Stimulated activated CD8-positive, alpha-beta memory T cell treated with anti-CD3 and anti-CD28 coated beads, Interleukin-15, amount 100 ng/mL, for 4 hours (primary cell): ENCODE measurements at places on chromosomes 3 and 15.

GRCh38 chr15:72944565-72944964 lies 107.7 kb upstream of the NEO1 start:
- no peak for DNase-seq

- no peak for DNase-seq
Observed at GRCh38 chr3:64905906-64906410, 218.2 kb upstream of the ADAMTS9 start.

GRCh38 chr3:49867871-49868321 lies 1.8 kb downstream of the CAMKV start:
- DNase-seq = no peak

DNA sequence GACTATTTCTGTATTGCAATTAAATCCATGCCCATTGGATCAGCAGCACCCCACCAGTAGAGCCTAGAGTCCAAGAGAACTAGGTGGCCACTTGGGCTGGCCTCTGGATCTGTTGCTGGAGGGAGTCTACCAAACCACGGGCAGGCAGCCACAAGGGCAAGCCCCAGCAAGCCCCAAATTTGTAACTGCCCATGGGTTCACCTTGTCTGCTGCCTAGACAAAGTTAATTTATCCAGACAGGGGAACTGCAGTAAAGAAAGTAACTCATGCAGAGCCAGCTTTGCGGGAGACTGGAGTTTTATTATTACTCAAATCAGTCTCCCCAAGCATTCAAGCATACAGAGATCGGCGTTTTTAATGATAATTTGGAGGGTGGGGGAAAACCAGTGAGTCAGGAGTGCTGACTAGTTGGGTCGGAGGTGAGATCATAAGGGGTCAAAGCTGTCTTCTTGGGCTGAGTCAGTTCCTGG lies 74.0 kb upstream of the TERB2 start:
- no peak for DNase-seq

- DNase-seq = no peak
Observed at GRCh38 chr15:57321973-57322601, 54.2 kb upstream of the CGNL1 start.

DNA sequence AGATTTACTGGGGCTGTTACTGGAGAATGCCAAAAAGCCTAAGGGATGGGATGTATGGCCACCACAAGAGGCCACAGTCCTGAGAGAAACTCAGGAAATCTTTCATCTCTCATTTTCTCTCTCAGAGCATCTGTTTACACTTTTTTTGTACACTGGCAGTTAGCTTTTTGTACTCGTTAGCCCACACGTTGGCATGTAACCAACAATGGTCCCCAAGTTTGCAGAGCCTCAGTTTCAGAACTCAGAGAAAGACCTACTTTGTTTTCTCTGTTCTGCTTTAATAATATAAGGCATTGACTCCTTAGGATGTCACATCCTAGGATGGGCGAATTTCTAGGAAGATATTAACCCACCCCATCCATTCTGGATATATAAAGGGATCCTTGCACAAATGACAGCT lies 183.5 kb downstream of the SUCNR1 start:
- no peak for DNase-seq

DNA sequence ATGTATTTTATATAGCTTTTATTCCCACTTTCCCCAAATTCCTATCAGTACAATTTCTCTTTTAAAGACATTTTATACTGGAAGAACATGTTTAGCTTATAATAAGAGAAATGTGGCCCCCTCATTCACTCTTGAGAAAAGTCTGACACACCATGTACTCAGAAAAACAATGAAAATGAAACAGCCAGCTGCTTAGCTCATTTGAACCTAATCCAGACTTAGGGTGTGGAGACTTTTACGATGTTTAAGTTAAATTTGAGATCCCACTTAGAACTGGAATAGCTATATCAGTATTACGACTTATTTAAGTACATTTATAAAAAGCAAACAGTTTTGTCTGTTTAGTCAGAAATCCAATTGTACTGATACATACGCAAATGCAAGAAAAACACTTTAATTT lies 252.3 kb upstream of the ARRDC4 start:
- no peak for DNase-seq

DNA sequence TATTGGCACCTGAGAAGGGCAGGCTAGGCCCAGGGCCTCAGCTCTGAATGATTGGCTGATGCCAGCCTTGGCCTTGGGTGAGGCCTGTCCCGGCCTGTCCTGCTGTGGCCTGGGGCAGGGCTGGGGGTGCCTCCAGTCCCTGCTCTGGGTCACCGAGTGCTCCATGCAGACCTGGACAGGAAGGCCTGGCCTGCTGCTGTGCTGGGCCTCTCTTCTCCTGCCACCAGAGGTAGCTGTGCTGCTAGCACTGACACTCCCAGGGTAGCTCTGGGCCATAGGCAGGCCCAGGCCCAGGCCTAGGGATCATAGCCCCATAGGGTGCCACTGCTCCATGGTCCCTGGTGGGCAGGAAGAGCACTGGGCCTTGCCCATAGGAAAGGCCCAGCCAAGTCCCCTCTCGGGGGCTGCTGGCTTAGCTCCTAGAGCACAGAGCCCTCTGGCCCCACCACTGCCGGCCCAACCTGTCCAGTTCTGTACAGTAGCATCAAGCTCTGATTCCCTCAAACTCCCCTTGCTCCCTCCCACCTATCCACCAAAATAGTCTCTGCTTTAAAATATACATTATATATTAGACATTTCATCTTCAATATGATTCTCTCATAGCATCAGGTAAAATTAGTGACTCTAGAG lies 18.2 kb downstream of the ABTB1 start:
- no peak for DNase-seq

- no peak for DNase-seq
Observed at GRCh38 chr3:64167351-64167750, 57.9 kb downstream of the PRICKLE2 start.

DNA sequence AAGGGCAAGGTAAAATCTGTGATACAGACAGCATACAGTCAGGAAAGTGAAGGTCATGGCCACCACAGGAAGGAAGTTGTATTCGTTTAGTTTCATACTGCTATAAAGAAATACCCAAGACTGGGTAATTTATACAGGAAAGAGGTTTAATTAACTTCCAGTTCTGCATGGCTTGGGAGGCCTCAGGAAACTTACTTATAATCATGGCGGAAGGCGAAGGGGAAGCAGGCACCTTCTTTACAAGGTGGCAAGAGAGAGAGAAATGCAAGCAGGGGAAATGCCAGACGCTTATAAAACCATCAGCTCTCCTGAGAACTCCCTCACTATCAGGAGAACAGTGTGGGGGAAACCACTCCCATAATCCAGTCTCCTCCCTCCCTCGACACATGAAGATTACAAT lies 353.7 kb upstream of the SEMA6D start:
- DNase-seq = no peak

- no peak for DNase-seq
Observed at GRCh38 chr3:42632146-42632545, 21.4 kb upstream of the ZBTB47 start.
